GM13976 (cell line): ENCODE measurements at places on chromosomes 12 and 14.
A peak's percentile ranks its signal among the peaks of the same experiment; 100 is the strongest.

DNA sequence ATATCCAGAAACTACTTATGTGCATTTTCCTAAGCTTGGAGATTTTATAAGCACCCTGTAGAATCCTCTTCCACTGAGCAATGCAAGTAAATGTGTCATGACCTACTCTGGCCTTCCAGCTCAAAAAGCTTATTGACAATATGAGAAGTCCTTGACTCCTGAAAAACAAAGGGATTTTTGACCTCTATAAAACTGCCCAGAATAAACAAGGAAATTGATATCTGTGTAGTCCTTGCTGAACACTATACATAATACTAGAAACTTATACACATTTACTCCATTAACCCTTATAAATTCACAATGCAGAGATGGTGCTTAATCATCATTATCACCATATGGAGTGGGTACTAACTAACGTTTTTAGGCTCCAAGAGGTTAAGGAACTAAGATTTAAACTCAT is 197.4 kb upstream of the KRR1 start:
- DNase-seq = no peak

- no peak for DNase-seq
Observed at GRCh38 chr12:92802906-92803305, 100.1 kb downstream of the PLEKHG7 start.

DNA sequence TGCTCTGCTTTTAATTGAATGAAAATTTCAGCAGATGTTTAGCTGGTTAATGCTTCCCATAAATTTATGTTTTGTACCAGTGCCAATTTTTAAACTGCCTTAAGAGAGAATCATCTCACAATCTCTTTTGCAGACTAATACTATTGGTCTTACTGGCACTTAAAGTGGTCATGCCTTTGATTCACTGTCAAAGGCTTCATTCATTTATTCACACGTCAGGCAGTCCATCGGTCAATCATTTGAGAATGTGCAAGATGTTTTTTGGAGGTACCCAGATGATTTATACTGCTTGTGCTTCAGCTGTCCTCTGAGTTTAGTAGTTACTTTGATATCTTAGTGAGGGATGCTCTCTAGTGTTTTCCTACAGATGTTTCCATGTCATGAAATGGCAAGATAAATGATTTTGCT is 83.4 kb downstream of the NAV3 start:
- no peak for DNase-seq

- no peak for DNase-seq
Observed at GRCh38 chr12:13896063-13896626, 85.3 kb downstream of the GRIN2B start.

DNA sequence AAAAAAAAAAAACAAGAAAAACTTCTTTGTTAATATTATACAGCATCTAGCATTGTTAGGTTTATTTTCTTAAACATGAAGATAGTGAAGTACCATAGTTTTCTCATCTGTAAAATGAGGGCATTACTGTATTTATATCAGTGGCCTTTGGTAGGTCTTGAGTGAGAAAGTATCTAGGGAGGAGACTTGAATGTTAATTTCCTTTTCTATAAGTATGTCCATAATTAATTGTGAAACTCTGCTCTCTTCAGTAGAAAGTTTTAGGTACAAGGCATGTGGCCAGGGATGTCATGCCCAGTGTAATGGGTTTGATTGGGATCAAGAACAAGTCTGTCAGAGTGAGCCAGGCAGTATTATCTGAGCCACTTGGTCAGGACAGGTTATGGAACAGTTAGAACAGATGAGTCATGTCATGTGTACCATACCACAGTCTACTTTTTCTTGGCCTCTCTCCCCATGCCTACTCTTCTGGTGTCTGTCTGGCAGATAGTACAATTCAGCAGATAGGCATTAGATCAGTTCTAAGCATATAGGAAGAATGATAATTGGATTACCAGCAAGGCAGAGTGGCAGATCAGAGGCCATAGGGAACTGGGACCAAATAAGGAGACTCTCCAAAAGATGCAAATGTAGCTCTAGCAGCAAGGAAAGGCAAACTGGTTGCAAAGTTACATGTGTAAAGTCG is 30.4 kb downstream of the FBXO34 start:
- DNase-seq = no peak

- no peak for DNase-seq
Observed at GRCh38 chr12:4580281-4580688, 18.3 kb downstream of the DYRK4 start.

- DNase-seq = no peak
Observed at GRCh38 chr14:23063601-23064000, 6.3 kb upstream of the CDH24 start.

GRCh38 chr12:112977641-112978040 is 678 bp upstream of the OAS2 start:
- peak; percentile 17 for DNase-seq

DNA sequence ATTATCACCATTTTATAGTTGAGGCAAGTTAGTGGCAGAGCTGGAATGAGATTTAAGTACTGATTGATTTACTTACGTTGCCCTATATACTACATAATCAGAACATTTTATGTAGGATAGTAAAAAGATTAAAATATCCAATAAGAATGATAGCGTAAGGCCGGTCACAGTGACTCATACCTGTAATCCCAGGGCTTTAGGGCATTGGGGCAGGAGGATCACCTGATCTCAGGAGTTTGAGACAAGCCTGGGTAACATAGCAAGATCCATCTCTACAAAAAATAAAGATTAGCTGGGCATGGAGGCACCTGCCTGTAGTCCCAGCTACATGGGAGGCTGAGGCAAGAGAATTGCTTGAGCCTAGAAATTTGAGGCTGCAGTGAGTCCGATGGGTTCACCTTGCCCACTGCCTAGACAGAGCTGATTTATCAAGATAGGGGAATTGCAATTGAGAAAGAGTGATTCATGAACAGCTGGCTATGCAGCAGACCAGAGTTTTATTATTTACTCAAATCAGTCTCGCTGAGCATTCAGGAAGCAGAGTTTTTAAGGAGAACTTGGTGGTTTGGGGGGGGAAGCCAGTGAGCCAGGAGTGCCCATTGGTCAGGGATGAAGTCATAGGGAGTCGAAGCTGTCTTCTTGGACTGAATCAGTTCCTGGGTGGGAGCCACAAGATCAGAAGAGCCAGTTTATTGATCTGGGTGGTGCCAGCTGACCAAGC is 24.7 kb upstream of the SGPP1 start:
- DNase-seq = no peak

GRCh38 chr14:81837304-81837703 is 303.7 kb upstream of the SEL1L start:
- DNase-seq = no peak

GRCh38 chr12:121328620-121329019 is 23.6 kb downstream of the ANAPC5 start:
- no peak for DNase-seq

- no peak for DNase-seq
Observed at GRCh38 chr12:6526201-6526600, 8.1 kb upstream of the GAPDH start.

DNA sequence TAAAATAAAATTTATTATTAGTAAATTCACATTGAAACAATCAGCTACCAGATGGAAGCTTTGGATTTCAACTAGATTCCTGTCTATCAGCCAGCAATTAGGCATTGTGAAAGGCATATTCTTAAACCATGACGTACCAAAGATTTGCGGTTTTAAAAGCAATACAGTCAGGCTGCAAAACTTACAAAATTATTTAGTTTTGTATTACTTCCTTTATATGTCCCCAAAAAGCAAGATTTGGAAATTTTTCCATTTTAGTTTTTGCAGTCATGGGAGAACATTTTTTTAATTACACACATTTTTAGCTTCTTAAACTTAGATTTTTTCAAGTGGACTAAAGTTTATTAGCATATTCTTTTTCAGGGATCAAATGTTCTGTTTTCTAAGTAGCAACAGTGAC is 225.0 kb upstream of the KITLG start:
- DNase-seq = no peak

- peak; percentile 61 for DNase-seq
Observed at GRCh38 chr12:121537814-121538698, 42.8 kb downstream of the KDM2B start.

GRCh38 chr12:50271724-50272247 is 11.5 kb downstream of the LIMA1 start:
- DNase-seq = no peak

DNA sequence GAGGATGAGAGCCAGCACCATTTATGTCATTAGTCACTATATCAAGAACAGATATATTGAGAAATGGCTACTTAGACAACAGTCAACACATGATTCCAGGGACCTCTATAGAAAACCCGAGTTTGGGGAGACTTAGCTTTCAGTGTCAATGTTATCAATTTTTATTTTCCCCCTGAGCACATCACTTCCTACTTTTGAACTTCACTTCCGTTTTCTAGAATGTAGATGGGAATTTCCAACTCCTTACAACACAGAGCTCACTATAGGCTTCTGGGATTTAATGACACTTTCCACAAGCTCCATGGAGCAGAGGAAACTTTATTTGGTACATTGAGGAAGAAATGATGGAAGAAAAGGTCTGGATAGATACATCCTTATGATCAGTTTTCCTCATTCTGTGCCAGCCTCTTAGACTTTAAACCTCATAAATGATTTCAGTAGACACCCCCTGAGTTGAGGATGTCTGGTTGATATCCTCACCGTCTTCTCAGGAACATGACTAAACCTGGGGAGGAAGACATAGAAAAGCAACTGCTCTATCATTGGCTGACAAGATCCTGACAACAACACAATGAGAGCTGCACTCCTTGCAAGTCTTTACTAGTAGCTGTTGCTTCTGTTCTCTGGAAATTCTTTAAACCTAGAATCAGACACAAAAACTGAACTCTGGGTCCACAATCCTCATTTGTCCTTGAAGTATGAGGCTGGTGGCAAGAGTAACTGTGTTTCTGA is 449.4 kb upstream of the OR4E1 start:
- no peak for DNase-seq

- DNase-seq = no peak
Observed at GRCh38 chr12:4558171-4558570, 3.8 kb upstream of the DYRK4 start.

DNA sequence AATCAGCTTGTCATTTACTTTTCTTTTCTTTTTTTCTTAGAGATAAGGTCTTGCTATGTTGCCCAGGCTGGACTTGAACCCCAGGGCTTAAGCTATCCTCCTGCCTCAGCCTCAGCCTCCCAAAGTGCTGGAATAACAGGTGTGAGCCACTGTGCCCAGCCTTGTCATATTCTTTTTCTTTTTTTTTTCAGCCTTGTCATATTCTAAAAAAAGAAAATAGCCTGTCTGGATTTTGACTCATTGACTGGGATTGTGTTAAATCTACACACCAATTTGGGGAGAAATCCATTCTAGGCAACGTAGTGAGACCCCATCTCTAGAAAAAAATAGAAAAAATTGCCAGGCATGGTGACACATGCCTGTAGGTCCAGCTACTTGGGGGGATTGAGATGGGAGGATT is 24.1 kb downstream of the ATP5MC2 start:
- DNase-seq = no peak

GRCh38 chr14:74946659-74947281 is 8.6 kb downstream of the PGF start:
- DNase-seq = peak; percentile 34

DNA sequence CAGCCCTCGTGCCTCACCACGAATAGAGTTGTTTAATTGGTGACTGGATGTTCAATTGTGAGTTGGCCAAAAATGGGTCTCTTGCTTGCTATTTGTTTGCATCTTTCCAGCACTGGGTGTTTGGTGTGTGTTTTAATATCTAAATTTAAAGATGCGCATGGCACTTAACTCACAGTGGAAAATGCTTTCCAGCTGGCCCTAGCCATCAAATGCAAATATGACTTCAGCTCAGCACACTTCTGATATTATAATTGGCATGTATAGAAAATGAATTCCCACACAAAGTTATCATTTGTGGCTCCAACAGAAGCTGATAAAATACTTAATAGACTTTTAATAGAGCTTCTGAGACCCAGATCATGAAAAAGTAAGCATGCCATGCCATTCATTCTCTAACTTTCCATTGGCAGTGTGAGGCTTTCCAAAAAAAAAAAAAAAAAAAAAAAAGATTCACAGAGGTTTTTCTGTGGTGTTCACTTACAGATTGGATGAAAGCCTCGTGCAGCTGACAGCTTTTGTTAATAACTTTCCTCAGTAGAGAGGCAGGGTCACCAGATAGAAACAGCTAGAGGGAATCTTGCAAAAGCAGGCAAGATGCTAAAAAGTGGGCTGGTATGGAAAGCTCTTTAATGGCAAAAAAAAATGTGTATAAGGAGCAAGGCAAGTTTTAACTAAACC is 425.2 kb downstream of the GALC start:
- DNase-seq = no peak

GRCh38 chr14:29056041-29056566 is 289.5 kb downstream of the FOXG1 start:
- DNase-seq = no peak

- no peak for DNase-seq
Observed at GRCh38 chr12:90250042-90250441, 541.4 kb upstream of the ATP2B1 start.

DNA sequence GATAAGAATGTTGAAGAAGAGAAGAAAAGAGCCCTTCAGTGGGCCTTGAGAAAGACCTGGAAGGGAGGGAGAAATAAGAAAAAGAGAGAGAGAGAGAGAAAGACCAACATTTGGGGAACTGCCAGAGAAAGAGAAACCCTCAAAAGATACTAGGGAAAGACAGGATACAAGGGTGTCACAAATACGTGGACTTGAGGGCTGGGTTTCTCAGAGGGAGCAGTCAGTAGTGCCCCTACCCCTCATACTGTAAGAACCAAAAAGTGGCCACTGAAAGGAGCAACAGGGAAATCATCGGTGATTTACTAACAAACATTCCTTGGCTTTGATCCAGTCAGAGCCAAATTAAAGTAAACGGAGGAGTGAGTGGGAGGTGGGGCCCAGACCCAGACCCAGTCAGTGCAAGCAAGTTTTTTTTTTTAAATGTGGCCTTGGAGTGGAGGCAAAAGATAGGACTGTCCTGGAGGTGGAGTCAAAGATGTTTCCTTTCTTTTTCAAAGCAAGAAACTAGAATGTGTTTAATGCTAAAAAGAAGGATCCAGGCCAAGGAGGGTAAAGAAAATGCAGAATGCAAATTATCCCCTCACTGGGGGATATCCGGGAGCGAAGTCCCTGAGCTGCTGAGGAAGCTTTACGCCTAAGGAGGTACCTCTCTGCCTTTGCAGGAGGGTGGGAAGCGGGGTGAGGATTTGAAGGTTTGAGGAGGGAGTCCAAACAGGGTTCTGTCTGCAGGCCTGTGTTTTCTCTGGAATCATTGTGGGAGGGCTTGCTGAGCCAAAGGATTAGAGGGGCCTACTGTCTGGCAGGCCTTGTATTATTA is 143.5 kb upstream of the AMIGO2 start:
- no peak for DNase-seq

- no peak for DNase-seq
Observed at GRCh38 chr14:24920265-24921075, 129.5 kb downstream of the STXBP6 start.

- no peak for DNase-seq
Observed at GRCh38 chr14:85423889-85424288, 106.1 kb upstream of the FLRT2 start.

- DNase-seq = no peak
Observed at GRCh38 chr14:100670017-100670752, 56.5 kb upstream of the DLK1 start.

GRCh38 chr14:105427412-105427811 is 7.8 kb downstream of the MTA1 start:
- no peak for DNase-seq

GRCh38 chr12:55931780-55932550 is 1.0 kb downstream of the DGKA start:
- peak; percentile 75 for DNase-seq

- no peak for DNase-seq
Observed at GRCh38 chr12:68614105-68614679, 3.5 kb downstream of the RAP1B start.
